ENCODE measurements at places on chromosomes 5 and 9.

DNA sequence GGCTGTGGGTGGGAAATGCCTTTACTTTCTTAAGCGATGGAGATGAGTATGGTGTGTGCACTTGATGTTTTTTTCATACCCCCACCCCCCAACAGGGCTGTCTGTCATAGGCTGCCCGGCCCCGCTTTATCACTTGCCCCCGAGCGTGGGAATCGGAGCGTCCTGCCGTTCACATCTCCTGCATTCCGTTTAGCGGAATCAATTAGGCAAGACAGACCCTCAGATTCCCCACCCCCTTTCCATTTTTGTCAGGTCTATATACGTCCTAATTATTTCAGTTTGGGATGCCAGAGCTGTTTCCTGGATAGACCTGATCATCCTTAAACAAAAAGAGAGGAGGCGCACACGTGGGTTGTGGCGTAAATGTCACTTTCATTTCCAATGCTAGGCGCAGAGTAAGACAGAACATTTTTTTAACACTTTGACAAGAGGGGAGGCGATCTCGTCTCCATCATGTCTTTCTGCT, 217.2 kb downstream of the MEF2C start:
- DNase-seq: peak; percentile 94

GRCh38 chr9:15744196-15744595, 191.4 kb downstream of the CCDC171 start:
- no peak for DNase-seq

DNA sequence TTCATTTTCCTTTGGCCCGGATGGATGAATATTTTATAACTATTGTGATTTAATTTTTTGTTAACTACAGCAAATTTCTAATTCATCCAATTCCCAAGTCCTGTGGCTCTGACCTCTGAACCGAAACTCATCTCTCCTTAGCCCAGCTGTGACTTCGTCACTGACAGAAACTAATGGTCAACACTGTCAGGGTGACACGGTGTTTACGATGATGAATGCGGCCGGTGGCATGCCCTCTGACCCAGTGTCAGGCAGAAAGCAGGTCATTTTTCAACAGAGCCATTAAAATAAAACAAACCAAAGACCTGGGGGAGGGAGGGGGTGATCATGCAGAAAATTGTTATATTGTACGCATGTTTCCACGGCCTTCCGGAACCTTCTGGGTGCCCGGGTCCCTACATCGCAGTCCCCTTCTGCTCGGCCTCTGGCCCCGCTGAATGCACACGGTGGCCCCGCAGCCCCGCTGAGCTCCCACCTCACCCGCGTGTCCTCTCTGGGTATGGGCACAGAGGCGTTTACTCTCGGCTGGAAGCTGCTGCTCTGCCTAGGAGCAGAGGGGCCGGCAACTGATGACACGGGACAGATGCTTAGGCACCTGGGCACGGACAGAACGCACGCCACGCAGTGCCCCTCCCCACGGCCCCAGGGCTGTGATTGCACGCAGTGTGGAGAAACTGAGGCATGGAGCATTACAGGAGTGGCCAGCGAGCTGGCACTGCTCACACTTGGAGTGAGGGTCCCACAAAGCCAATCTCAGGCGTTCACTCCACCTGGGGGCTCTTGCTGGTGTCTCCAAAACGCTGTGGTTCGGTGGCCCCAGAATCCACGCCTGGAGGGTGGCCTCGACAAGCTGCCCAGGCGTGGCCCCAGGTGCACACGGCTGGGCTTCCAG, 8.1 kb downstream of the CCDC187 start:
- DNase-seq: no peak

DNA sequence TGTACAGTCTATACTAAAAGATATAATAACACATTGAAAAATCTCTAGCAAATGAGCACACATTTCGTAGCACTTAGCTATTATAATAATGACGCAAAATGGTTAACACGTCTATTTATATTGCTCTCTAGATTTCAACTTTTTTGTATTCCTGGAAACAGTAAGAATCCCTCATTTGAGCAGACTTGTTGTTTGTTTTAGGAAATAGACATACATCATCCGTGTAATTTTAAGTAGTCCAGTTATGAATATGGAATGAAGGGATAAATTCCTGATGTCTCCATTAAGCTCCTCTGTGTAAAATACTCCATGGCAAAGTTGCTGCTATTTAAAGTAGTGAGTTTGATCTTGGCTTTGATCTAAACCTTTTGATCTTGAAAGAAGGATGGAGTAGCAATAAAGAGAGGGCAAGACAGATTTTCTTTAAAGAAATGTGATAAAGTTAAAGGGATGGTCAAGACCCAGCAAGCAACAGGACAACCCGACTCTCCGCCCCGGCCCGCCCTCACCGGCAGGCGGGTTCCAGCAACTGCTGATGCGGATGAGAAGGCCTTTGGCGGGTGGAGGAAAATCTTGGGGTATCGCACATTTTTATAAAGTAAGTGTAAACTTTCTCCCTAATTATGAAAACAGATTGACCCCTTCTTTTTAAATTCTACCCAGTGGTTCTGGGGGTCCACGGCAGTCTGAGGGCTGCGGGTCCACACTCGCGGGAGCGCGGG, 277.4 kb downstream of the AOPEP start:
- DNase-seq: peak; percentile 74

GRCh38 chr5:18202164-18202563, 567.9 kb downstream of the TAF11L14 start:
- DNase-seq: no peak

GRCh38 chr9:128735373-128735772, 11.4 kb upstream of the ZDHHC12 start:
- DNase-seq: peak; percentile 67

Data from NCI-H69 (cell line).